ENCODE measurements at places on chromosomes 2 and 18.
A peak's percentile ranks its signal among the peaks of the same experiment; 100 is the strongest.

DNA sequence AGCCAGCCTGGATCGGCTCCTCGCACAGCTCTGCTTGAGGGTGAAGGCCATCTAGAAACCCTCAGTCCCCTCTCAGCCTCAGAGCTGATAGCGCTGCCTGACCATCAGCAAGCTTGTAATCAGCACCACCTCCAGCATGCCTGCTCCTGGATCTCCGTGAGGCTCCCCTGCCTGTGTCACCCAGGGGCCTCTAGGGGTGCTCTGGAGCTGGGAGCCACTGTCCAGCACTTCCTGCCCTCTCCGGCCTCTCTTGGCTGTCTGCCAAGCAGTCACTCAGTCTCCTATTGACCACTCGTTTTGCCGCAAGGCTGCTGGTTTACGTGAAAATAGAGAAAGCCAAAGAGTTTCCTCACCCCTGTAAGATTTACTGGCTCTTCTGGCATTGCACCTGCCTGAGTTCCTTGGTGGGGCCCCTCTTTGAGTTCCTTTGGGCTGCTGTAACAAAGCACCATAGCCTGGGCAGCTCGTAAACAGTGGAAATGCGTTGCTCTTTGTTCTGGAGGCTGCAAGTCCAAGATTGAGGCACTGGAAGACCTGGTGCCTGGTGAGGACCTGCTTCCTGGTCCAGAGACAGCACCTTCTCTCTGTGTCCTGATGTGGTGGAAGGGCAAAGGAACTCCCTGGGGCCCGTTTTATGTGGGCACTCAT, 17.9 kb downstream of the CAPN10 start:
- no peak for DNase-seq

DNA sequence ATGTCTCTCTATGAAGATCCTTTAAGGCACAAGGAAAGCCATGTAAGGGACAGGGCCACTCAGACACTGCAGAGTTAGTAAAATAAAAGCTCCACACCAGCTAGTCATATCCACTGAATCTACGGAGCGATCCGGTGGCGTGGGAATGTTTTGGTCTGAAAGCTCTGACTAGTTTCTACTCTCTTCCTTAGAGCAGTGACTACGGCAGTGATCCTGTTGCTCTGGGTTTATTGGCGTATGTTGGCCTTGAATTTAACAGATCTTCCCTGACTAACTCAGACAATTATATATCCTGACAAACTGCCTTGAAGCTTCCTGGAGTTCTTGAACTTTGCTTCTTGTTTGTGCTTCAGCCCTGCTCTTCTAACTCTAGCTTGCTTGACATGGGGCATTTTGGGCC, 115.3 kb upstream of the FZD5 start:
- DNase-seq = no peak

GRCh38 chr2:88813612-88814011, 122.1 kb downstream of the RPIA start:
- DNase-seq = no peak

DNA sequence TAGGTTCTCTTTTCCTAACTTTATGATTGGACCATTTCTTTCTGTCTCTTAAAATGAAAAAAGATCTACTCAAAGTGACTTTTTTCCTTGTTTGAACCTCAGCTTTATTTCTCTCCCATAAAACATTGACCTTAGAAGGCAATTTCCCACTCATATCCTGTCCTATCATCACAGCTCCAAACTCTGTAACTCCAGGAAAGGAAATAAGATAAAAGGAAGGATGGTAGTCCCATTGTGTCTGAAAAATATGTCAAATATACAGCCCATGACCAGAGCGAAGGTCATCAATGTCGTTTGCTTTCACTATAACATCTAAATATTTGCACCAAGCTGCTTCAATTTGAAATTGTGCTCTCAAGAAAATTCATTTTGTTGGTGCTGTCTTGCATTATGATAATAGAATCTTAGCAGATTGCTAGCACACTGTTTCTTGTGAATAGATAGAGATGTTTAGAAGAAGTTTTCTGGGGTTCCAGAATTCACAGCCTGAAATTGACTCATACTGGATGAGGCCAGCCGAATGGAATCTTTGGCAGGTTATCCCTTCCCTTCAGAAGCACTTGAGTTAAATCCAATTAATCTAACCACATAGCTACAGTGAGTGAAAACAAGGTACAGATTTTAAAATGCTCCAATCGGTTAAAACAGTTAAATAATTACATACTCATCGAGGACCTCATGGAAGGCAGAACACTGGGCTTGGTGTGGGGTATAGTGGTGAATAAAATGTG, 95.1 kb downstream of the CRIM1 start:
- no peak for DNase-seq

DNA sequence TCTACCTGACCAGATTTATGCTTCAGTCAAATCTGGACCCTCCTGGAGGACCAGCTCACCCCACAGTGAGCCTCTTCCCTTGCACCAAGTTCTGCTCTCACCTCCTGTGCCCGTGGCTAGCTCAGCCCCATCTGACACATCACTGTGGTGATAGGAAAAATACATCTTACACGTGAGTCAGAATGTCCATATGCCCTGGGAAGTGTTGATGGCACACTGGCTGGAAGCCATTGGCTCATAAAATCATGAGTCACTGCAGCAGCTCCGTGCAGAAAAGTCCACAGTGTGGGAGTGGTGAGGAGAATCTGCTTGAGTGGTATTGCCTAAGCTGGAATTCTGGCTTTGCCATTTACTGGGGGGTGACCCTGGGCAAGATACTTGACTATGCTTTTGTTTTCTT, 42.6 kb upstream of the RAPGEF4 start:
- DNase-seq = peak; percentile 14

DNA sequence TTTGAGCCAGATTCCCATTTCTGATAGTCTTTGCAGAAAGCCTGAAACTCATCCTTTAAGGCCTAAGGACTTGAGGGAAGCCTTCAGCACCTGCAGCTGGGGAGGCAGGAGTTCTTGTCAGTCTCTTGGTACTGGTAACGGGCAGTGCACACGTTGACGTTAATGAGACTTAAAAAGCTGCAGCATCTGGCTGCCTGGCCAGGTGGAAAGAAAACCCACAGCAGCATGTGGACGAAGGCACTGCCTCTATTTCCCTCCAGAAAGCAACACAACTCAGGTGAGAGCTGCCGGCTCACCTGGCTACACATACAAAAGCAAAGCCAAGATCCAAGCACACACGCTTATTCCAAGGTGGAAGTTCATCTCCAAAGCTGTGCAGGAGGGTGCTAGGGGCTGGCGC, 178.8 kb downstream of the ANAPC1 start:
- DNase-seq = no peak

- no peak for DNase-seq
These were observed 108.4 kb upstream of the YPEL5 start for GRCh38 chr2:30038419-30038818.

- no peak for DNase-seq
These were observed 37.5 kb downstream of the DDX18 start for GRCh38 chr2:117851969-117852368.

- no peak for DNase-seq
These were observed 12.3 kb downstream of the CTIF start for GRCh38 chr18:48551100-48551499.

- DNase-seq = no peak
These were observed 1245.8 kb upstream of the SLC39A10 start for GRCh38 chr2:194411221-194411620.

- DNase-seq = no peak
These were observed 103.8 kb downstream of the ASAP2 start for GRCh38 chr2:9310377-9310776.

DNA sequence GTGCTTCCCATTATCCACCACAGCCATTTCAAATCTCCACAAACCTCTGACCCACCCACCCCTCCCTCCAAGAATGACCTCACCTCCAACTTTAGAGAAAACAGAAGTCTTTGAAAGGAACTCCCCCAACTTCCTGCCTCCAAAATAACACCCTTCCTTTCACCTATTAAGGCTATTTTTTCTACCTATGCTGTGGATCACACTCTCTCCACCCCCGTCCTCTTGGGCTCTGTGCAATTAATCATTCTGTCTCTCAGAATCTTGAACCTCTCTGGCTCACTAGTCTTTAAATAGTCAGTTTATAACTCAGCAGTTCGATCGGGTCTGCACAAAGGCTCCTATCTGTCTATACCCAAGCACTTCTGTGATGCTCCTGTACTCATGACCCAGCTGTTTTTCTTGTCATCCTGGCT, 37.3 kb upstream of the XPO1 start:
- DNase-seq = peak; percentile 2

GRCh38 chr2:174748948-174749347, 15.3 kb downstream of the CHRNA1 start:
- peak; percentile 83 for DNase-seq

DNA sequence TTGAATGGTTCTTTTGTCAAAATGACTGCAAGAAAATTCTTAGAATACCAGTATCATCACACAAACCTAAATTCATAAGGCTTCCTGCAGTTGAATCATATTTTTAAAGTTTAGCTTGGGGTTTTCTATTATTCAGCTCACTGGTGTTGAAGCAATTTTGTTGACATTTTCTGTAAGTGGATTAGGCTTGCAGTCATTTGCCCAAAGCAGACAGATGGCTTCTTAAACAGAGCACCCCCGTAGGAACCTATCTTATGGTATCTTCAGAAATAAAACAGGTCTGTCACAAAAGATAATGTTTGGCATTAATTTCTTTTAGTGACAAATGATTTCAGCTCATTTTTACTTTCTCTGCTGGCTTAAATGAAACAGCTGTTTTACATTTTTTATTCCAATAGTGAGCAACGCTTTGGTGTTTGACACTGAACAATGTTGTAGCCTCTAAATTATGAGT, 331.1 kb downstream of the PLCL1 start:
- DNase-seq = no peak

DNA sequence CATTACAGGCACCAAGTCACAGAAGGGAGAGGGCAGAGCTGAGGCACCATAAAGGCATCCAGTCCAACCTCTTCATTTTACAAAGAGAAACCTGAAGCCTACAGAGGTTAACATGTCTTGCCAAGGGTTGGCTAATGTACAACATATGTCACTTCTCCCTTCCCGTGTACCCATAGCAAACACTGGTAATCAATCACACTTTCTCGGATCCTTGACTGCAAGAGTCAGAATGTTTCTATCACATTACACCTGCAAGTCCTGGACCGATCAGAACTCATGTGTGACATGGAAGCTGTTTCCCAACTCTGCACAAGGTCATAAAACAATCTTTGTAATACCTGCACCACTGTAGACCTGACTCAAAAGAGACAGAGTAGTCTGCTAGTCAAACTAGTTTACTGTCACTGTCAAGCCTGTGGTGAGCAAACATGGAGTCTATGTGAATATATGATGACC, 6.0 kb downstream of the ANKRD44 start:
- DNase-seq = no peak

DNA sequence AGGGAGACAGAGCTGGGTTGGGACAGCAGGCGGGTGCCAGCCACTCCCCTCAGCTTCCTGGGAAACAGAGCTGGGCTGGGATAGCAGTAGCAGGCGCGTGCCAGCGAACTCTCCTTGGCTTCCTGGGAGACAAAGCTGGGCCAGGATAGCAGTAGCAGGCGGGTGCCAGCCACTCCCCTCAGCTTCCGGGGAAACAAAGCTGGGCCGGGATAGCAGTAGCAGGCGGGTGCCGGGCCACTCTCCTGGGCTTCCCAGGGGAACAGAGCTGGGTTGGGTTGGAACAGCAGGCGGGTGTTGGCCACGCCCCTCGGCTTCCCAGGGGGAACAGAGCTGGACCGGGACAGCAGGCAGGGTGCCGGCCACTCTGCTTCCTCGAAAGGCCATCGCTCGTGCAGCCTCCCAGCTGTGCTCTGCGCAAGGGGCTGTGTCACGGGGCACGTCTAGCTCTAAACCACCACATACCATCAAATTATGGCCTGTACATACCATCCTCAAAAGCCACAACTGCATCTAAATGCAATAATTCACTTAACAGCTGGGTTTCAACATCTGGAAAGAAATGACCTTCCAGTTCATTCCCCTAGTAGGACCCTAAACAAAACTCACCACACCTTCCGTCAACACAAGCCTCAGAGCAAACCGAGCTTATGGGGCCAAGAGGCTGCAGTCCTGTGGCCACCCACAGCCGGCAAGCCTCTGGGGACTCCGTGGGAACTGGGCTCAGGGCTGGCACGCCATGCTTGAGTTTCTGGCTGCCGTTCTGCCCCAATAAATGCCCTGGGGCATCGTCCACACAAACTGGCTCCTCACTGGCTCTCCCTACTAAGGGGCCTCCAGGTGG, 228.3 kb downstream of the TWIST2 start:
- DNase-seq = no peak

DNA sequence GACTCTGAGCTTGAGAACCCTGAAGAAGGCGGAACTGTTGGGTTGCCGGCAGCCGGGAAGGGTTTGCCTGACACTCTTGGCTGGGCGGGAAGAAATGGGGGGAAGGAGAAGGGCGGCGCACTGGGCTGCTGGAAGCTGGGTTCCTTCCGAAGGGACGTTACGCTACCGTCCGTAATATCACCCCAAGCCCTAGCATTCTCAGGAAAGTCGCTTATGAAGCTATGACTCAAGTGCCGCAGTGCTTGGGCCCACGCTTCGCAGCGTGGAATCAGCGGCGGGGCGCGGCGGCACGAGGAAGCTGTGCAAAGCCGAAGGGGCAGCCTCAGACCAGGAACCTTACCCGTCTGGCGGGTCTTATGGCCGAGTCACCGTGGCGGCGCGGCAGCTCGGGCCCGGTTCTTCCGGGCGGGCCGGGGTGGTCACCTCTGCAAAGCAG, 50.2 kb upstream of the SIGLEC15 start:
- peak; percentile 44 for DNase-seq

GRCh38 chr18:45521777-45522176, 93.5 kb upstream of the SLC14A2 start:
- no peak for DNase-seq

DNA sequence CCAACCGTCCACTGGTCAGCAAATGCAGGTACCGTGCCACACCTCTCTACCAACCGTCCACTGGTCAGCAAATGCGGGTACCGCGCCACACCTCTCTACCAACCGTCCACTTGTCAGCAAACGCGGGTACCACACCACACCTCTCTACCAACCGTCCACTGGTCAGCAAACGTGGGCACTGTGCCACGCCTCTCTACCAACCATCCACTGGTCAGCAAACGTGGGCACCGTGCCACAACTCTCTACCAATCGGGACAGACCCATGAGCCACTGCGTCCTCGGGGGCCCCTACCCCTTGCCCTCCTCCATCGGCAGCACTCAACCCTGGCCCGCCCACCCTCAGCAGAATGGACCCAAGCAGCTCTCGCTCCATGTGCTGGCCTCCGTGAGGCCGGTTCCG, 226.4 kb upstream of the SALL3 start:
- DNase-seq = no peak

DNA sequence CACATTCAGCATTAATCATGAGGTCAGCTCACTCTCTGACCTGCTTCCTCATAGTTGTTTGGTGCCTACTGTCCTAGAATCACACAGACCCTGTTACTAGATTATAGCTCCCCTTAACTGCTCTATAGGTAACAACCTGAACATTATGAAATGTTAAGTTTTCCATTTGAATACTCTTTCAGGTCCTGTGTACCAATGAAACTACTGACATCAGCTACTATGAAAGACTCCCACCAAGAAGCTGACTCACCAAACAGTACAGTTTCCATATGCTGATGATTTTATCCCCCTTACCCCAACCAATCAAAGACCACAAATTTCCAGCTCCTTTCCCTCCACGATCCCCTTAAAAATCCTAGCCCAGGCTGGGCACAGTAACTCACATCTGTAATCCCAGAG, 56.3 kb downstream of the SRBD1 start:
- DNase-seq = no peak

- no peak for DNase-seq
These were observed 91.5 kb upstream of the TMEFF2 start for GRCh38 chr2:192286093-192286701.
